ENCODE measurements at places on chromosomes 1 and 21. TPM values are rescaled to one million over a fixed set of nuclear protein-coding genes. Genes with fewer than 3 reads are reported as not detected.

DNA sequence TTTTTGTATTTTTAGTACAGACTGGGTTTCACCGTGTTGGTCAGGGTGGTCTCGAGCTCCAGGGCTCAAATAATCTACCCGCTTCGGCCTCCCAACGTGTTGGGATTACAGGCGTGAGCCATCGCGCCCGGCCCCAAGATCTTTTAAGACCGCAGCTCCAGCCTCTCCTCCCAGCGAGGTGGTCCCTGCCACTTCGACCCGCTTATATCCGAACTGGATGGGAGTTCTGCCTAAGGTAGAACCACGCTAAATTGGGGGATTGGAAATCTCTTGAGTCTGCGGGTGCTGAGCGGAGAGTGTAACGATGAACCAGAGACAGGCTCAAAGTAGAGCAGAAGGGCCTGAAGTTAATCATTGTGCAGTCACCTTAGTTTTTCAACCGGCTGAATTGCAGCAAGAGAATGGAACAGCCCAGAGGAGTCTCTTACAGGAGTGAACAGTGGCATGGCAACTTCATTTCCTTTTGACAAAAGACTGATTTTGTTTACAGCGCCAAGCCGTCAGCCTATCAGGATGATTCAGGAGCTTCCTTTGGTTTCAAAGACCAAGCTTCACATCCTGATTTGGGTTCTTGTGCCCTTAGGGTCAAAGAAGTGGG is 726 bp upstream of the CYB5R1 start:
- DNase-seq: peak; percentile 49

Gene MAN1C1
- total RNA-seq: 20.0 TPM

DNA sequence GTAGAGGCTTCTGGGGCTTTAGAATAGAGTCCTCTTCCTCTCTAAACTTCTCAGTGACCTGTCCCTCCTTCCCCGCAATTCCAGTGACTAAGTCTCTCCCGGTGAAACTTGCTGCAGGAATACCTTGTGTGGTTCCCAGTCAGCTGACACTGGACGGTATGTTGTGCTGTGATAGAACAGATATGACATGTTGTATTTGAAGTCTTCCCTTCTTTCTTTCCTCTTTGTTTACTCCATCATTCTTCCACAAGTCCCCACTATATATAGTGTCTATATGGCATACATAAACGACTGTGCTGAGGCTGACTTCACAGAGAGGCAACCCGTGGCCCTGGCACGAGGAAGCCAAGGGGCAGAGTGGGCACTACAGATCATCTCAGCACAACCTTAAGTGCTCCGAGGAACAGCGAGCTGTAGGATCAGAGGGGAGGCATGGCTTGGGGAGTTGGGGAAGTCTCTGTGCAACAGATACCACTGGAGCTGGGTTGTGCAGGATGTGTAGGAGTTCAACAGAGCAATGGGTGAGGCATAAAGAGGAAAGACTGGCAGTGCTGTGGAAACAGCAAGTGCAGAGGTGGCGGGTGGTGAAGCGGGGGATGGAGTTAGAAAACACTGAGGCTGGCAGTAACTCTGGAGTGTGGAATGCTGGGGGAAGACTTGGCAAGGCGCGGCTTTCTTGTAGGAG is 237.8 kb downstream of the TRABD2B start:
- DNase-seq: no peak

- no peak for DNase-seq
Measured at GRCh38 chr1:201072149-201072548, 40.1 kb downstream of the CACNA1S start.

DNA sequence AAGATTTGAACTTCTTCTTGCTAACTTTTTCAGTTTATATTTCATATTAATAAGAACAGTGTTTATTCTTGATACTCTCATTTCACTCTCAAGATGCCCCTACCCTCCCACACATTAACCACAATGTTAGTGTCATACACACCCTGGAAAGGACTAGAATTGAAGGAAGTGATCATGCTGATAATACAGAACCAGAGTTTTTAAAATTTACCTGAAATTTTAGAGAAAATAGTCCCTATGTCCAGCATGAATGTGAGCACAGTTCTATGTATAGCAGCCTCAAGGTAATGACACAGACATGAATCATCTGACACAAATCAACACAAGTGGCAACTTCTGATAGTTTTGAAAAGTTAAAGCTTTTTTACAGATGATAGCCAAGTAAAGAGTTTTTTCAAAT is 26.0 kb downstream of the RGS1 start:
- no peak for DNase-seq

DNA sequence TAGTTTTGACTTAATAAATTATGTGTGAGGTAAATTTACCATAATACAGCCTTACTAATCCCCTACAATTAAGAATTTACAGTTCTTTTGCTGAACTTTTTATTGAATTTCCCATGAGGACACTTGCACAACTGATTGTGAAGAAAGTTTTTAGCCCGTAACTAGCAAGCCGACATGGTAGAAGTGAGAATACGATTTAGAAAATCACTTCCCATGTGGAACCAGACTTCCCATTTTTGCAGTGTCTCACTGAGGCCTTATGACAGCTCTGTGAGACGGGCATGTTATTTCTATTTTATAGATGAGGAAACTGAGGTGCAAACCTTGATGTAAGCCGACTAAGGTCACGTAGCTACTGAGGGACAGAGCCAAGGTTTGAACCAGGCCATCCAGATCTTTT is 32.5 kb upstream of the LMO4 start:
- DNase-seq: no peak

Gene RGSL1
- total RNA-seq: not detected

Gene VHLL
- total RNA-seq: not detected

- DNase-seq: no peak
Measured at GRCh38 chr21:32372755-32373154, 20.1 kb downstream of the URB1 start.
